ENCODE measurements at places on chromosomes 3 and 15. TPM values are rescaled to one million over a fixed set of nuclear protein-coding genes. Genes with fewer than 3 reads are reported as not detected.

- no peak overlapping the region for H3K27ac ChIP-seq
- H3K27me3 ChIP-seq, result no peaks in the 10 kb centered on the region
- H3K4me1 ChIP-seq, result peaks cover 18% of the 10 kb centered on the region
- H3K36me3 ChIP-seq, result peaks cover 30% of the 10 kb centered on the region
- no peak for DNase-seq
Measured at GRCh38 chr15:25327686-25328085, 111.1 kb downstream of the UBE3A start.

Gene USP4
- 86.7 TPM for total RNA-seq

Gene ADAMTS9
- total RNA-seq, result not detected

Gene CATSPER2
- total RNA-seq, result 12.9 TPM

All from activated B cell treated with CpG ODN at 0.5 μM for 24 hours (primary cell).